ENCODE measurements at places on chromosomes 3 and 15.

DNA sequence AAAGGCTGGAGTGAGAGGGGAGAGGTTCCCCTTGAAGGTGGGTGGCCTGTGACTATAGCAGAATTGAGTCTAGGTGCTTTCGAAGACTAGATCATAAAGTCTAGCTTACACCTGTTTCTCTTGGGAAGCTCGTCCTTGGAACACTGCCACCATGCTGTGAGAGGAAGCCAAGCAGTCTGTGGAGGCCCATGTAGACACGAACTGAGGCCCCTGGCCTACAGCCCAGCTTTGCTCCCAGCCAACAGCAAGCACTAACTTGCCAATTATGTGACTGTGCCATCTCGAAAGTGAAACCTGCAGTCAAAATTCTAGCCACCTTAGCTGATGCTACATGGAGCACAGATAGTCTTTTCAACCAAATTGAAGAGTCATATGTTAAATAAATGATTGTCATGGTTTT is 190.5 kb upstream of the NECTIN3 start:
- no peak for DNase-seq

DNA sequence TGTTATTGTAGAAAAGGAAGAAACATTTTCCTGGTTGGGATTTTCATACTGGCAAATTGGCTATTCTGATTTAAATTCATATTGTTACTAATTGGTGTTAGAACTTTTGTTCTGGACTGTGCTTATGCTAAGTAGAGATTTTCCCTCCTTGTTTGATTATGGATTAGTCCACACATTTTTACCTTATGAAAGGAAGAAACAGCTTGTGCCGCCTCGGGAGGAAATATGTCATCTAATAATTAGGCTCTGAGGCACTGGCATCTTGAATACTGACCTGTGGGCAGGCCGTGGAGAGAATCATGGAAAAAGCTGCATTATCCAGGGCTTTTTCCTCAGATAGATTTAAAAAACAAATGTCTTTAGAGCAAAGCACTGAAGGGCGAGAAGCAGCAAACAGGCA is 344.3 kb upstream of the TBL1XR1 start:
- DNase-seq, result no peak

- no peak for DNase-seq
These were observed 35.5 kb downstream of the NR2F2 start for GRCh38 chr15:96365781-96366525.

DNA sequence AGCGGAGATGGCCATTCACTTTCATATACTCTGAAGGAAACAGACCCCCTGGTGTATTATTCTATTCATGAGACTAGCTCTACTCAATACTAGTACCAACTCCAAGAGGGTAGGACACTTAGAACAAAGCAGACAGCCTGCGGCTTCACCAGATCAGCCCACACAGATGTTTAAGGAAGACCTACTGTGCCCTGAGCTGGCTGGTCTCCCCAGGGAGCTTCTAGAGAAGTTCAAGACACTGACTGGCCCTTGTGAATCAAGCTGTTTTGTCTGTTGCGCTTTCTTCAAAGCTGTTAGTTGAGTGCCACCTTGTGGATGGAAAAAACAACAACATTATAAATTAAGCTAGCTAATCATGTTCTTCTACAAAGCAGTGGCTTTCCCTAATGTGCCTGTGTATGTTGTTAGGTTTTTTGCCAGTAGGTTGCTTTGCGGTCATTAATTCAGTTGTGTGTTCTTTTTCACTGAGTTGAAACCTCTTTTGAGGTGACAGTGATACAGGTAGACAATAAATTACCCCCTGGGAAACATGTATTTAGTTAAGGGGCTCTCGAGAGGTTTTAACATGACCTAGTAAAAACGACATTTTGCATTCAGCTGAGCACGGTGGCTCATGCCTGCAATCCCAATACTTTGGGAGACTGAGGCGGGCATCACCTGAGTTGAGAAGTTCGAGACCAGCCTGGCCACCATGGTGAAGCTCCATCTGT is 64.2 kb upstream of the MYZAP start:
- DNase-seq, result no peak

GRCh38 chr3:102102394-102102793 is 253.1 kb downstream of the NFKBIZ start:
- DNase-seq, result no peak

DNA sequence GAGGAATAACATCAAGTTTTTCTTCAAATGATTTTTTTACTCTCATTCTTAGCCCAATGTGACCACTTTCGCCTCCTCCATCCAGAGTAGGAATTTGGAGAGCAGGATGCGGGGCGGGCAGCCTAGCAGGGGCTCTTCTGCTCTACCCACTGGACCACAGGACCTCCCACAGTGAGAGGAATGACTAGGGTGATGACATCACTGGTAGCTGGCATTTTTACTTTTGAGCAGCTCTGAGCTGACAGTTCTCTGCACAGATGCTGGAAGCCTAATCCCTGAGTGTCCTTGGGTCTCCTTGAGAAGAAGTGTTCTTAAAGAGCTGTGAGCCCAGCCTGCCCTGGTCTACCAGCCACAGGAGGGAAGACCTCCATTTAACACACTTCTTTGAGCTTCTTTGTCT is 1.4 kb upstream of the HCN4 start:
- DNase-seq, result no peak

- DNase-seq, result no peak
These were observed 71.1 kb upstream of the PDZRN3 start for GRCh38 chr3:73695841-73696240.

DNA sequence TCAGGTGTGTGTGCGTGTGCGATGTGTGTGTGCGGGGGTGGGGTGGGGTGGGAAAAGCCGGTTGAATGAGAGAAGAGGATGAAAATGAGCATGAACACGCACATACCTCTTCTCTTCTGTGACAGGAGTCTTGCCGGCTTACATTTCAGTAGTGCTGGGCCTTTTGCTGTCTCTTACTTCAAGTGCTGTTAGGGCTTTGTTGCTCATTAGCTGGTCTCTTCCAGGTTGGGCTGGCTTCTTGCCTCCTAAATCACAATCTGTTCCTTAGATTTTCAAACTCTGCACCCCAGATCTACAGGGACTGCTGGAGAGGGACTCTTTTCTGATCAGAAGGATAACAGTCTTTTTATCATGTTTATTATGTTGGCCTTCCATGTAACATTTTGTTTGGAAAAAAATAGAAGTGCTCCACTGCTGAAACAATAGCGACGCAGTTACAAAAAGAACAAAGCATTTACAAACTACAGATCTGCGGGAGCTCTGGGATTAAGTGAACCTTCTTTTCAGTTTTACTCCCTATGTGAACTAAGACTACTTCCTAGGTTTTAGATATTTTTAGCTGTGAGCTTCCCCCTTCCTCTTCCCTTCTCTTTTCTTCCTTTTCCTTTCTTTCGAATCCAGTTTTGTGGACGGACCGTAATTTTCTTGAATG is 48.5 kb downstream of the USP13 start:
- DNase-seq, result no peak

DNA sequence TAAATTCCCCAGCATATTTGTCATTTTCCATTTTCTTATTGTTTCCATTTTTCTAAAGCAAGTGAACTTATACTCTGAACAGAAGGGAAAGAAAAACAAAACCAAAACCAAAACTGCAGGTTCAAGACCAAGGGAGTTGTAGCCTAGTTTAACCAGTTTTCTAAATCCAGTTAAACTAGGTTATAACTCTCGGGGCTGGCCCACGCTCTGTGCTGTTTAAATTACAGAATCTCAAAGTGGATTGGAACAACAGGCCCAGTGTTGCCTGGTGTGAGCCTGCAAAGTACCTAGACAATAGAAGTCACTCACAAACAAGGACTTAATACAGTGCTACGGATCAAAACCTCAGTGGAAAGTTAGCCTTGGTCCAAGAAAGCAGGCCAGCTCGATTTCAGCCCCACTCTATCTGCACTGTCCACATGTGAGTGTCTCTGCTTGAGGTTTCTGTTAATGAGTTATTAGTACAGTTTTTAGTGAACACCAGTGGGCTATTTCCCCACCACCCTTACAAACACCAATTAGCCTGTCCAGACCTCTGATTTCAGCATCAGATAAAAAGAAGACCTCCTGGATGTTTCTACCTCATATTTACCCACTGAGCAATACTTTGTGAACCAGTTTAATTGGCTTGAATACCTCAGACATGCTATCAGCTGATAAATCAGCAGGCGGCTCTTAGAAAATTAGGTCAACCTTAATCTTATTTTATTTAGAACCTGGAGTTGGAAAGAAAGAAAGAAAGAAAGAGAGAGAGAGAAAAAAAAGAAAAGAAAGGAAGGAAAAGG is 93.8 kb upstream of the PDZRN3 start:
- DNase-seq, result no peak

- DNase-seq, result no peak
These were observed 139.1 kb downstream of the SAMMSON start for GRCh38 chr3:70138606-70139005.

DNA sequence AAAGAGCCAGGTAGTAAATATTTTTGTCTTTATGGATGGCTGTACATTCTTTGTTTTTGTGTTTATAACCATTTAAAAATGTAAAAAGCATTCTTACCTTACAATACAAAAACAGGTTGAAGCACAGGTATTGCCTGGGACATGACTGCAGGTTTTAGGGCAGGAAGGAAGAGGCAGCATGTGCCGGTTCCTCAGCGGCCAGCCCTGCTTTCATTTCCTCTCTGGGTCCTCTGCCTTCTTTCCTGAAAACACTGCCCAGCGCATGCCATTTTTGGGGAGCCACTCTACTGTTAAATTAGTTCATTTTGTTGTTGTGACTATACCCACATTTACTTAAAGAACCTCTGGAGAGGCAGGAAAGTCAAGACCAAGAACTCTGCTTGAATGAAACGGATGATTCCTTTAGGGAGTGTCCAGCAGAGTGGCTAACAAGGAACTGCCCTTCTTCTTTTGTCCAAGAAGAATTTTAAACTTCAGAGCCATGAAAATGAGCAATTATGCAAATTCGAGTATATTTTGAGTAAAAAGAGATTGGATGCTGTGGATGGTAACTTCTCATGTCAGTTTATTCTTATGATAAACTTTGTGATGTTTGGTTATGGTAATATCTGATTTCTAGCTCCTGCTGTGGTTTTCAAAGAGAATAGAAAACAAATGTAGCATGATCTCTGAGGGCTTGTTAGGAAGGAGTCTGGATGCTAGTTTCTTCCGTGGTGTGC is 52.7 kb downstream of the SACM1L start:
- DNase-seq, result no peak

DNA sequence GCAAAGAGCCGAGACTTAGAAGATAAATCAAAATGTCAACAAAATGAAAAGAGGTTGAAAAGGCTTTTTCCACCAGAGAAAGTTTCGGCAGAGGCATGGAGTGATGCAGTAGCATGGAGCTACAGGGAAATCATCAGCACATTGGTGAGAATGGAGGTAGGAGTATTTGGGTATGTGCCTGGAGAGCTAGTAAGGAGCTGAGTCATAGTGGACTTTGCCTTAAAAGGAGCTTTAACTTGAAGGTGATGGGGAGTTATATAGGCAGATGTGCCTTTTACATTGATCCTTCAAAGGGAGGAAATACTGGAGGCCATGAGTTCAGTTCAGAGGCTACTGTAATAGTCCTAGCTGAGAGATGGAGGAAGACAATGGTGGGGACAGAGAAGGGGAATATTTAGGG is 44.3 kb downstream of the IL5RA start:
- no peak for DNase-seq

DNA sequence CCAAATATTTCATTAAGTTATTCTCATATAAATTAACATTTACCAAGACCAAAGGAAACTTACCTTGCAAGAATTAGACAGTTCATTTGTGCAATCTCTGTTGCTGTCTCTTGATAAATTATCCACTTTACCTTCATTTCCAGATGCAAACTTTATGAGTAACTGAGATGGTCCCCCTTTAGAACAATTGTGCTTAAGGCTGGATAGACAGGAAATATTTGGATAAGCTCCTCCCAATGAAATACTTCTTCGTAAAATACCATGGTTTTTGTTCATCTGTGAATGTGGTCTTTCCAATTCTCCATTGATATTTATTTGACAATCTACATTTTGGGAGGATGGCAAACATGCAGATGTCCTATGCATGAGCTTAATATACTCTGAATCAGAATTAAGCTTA is 78.2 kb downstream of the NEDD4 start:
- DNase-seq, result no peak

DNA sequence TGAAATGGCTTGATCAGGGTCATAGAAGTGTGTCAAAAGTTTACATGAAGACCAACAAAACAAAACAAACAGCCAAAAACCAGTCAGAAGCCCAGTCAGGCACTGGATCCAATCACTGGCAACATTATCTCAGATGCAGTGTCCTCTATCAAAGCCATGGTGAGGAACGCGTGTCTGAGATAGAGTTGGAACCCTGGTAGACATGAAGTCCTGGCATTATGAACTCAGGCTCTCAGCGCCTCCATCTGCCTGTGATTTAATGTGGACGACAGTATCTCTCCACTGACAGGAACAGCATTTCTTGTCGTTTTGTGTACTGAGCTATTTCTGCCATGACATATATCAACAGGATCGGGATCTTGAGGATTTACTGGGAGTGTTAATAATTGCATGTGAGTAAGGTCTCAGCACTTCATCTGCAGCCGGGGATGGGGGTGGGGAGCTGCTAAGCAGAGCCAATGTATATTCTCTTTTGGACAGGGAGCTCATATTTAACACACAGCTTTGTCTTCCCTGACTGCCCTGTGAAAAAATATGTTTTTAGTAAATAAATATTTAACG is 1120.0 kb downstream of the IGSF11 start:
- no peak for DNase-seq

DNA sequence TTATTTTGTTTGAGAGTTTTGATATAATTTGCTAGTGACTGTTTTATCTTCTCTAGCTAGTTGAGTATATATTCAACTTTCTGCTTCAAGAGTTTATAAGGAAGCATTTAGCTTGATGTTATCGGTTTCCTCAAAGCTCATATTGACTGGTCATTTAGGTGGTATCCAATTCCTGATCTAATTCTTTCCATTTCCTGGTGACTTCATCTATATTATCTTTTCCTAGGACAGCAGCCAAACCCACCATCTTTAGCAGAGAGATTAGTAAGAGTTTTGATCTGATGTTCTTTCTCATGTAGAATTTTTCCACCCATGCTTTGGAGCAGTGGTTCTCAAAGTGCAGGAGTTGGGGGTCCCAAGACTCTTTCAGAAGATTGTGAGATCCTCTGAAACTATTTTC is 148.6 kb upstream of the STT3B start:
- DNase-seq, result no peak

DNA sequence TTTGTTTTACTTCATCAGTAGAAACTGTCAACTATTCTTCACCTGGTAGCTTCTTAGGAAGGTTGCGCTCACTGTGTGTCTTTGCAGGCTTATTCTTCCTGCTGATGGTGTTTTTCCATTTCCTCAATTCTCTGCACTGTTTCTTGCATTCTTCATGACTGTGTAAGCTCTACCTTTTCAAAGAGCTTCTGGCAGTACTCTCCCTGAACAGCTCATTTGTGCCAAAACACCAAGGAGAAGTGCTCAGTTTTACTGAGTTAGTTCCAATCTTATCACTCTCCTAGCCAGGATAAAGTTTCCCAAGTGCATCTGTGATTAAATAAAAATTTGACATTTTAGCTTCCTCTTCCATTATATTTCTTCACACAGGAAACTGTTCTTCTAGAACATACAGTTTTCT is 339.8 kb downstream of the EPHA3 start:
- no peak for DNase-seq

DNA sequence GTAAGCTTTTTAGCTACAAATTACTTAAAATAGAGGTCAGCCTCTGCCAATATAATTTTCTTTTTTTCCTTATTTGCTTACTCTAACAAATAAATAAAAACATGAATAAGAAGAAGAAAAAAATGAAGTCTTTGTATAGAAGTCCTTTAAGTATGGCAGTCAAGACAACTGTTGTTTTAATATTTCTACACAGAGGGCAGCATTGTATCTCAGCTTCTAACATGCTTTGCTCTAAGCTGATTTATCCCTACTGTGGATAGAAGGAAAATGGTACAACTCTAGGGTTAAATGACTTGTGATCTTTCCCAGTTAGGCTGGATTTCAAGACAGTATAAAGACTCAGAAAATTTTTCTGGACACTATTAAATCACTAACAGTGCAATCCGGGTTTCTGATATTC is 104.3 kb upstream of the MEIS2 start:
- no peak for DNase-seq

Measured in activated naive CD4-positive, alpha-beta T cell treated with anti-CD3 and anti-CD28 coated beads, Interleukin-2, amount 50 U/mL, for 16 hours (primary cell).